ENCODE measurements at places on chromosomes 1 and 21. TPM values are rescaled to one million over a fixed set of nuclear protein-coding genes. Genes with fewer than 3 reads are reported as not detected.

CD84 gene
- total RNA-seq = not detected

TRABD2B gene
- total RNA-seq = 0.28 TPM

PM20D1 gene
- total RNA-seq = under 0.01 TPM

RNU1-3 gene
- under 0.01 TPM for total RNA-seq

C1orf232 gene
- total RNA-seq = not detected

ITLN2 gene
- 1.4 TPM for total RNA-seq

IPO9 gene
- 18.3 TPM for total RNA-seq

RGS13 gene
- not detected for total RNA-seq

GPATCH2 gene
- 17.3 TPM for total RNA-seq
